ENCODE measurements at places on chromosomes 3 and 15. TPM values are rescaled to one million over a fixed set of nuclear protein-coding genes. Genes with fewer than 3 reads are reported as not detected.
A peak's percentile ranks its signal among the peaks of the same experiment; 100 is the strongest.

GRCh38 chr3:23202921-23203707 lies at the start of gene UBE2E2:
UBE2E2 (plus strand) TSS chr3:23203327.
- peak; percentile 5 for DNase-seq

KLF15 gene
- 1.1 TPM for total RNA-seq

DNA sequence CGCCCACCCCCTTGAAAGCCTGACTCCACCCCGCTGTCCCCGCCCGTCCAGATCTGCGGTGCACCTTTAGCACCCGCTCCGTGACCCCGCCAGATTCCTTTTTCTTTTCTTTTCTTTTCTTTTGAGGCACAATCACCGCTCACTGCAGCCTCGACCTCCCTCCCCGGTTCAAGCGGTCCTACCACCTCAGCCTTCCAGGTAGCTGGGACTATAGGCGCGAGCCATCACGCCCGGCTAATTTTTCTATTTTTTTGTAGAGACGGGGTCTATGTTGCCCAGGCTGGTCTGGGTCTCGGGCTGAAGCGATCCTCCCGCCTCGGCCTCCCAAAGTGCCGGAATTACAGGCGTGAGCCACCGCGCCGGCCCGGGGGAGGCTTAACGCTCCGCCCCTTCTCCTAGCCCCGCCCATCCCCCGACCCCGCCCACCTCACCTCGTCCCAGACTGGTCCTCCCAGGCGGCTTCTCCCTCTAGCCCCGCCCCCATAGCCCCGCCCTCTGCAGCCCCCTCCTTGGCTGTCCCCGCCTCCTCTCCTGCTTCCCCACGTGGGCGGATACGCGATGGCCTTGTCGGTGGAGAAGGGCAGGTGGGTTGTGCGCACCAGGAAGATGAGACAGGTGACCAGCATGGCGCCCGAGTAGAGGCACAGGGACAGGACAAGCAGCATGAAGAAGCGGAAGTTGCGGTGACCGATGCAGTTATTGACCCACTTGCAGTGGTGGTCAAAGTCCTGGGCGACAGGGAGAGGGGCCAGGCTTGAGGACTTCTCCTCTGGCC lies 3.2 kb downstream of the ZDHHC19 start:
- no peak for DNase-seq

- no peak for DNase-seq
Measured at GRCh38 chr15:26165546-26165945, 302.4 kb upstream of the ATP10A start.

STAC gene
- total RNA-seq, result 4.4 TPM

DNA sequence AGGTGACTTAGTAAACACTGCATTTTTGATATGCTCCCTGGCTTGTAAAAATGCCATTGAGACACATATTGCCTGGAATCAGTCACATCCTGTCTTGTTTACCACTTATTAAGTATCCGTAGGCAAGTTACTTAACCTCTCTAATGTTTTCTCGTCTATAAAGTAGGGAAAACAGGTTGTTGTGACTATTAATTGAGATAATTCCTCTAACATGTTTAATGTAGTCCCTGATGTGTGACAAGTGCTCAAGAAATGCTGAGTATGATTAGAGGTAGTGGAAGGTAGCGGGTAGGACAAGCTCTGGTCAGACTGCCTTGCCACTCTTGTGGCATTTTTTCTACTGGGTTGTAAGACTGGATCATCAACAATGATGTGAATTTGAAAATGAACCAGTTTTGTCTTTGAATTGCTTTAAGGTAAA lies 54.1 kb downstream of the NFKBIZ start:
- no peak for DNase-seq

DNA sequence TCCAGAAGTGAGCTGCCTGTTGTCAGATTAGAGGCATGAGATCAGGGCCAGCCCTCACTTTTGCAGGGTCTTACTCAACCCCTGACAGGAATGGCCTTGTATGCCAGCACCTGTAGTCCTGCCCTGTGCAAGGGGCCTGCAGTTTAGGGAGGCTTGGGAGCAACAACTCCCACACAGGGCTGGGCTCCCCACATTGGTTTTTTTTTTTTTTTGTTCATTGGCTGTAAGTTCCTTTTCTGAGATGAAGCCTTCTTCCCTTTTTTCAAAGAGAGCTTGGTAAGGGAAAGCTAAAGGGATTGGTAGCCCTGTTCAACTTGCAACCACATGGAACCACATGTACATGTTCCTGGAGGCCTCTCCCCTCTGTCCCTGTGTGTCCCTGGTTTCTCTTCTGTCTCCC lies 46.4 kb downstream of the TNFAIP8L3 start:
- DNase-seq, result no peak

- DNase-seq, result no peak
Measured at GRCh38 chr3:15152184-15152583, 53.2 kb upstream of the RBSN start.

- no peak for DNase-seq
Measured at GRCh38 chr3:104323226-104323625, 1043.5 kb upstream of the ALCAM start.

CCR2 gene
- total RNA-seq, result not detected

CCRL2 gene
- 6.6 TPM for total RNA-seq

DNA sequence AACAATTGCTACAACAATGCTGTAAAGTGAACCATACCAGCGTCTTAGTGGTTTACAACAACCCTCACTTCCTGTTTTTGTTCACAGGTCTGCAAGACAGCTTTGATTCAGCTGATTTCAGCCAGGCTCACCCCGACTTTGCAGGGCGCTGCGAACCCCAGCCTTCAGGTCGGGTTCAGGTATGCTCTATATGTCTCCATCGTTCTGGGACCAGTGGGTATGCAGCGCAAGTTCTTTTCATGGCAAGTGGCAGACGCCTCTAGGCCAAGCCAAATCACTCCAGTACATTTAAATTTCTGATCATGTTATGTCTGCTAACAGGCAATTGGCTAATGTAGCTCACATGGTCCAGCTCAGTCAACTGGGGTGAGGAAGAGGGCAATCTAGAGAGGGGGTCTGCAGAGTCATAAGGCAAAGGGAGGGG lies 52.4 kb upstream of the RGMA start:
- no peak for DNase-seq

RUBCN gene
- 6.3 TPM for total RNA-seq

- no peak for DNase-seq
Measured at GRCh38 chr15:50116477-50116876, 2.6 kb downstream of the ATP8B4 start.

CEMIP gene
- total RNA-seq, result 0.06 TPM

LYZL4 gene
- total RNA-seq, result not detected

CKMT1B gene
- 0.95 TPM for total RNA-seq

- peak; percentile 82 for DNase-seq
Measured at GRCh38 chr3:141360888-141361598, 7.3 kb upstream of the ZBTB38 start.
